ENCODE measurements at places on chromosomes 2 and 18.

- DNase-seq = no peak
Observed at GRCh38 chr2:96546797-96547196, 10.2 kb downstream of the ARID5A start.

GRCh38 chr2:119657466-119658145 is 21.4 kb upstream of the TMEM177 start:
- DNase-seq = no peak

GRCh38 chr2:120658042-120658769 is 77.5 kb upstream of the GLI2 start:
- no peak for DNase-seq

GRCh38 chr2:30159766-30160165 is 13.0 kb downstream of the YPEL5 start:
- DNase-seq = no peak

DNA sequence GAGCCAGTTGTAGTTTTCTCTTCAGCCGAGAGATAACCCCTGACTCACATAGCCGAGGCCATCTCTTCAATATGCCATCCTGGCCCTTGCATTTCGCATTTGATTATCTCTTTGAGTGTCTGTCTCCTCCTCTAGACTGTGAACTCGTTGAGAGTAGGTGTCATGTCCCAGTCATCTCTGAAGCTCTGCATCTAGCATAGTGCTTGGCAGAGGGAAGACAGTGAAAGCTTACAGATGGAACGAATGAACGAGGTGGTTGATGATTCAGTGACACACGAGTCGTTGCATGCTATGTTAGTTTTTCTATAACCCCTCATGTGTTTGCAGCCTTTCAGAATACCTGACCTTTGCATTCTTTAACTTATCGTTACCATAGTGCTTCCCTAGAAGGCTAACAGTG is 59.9 kb upstream of the CYRIA start:
- DNase-seq = no peak

GRCh38 chr2:197130318-197130717 is 180.3 kb downstream of the ANKRD44 start:
- DNase-seq = no peak

- no peak for DNase-seq
Observed at GRCh38 chr18:62368100-62368499, 43.0 kb downstream of the TNFRSF11A start.

DNA sequence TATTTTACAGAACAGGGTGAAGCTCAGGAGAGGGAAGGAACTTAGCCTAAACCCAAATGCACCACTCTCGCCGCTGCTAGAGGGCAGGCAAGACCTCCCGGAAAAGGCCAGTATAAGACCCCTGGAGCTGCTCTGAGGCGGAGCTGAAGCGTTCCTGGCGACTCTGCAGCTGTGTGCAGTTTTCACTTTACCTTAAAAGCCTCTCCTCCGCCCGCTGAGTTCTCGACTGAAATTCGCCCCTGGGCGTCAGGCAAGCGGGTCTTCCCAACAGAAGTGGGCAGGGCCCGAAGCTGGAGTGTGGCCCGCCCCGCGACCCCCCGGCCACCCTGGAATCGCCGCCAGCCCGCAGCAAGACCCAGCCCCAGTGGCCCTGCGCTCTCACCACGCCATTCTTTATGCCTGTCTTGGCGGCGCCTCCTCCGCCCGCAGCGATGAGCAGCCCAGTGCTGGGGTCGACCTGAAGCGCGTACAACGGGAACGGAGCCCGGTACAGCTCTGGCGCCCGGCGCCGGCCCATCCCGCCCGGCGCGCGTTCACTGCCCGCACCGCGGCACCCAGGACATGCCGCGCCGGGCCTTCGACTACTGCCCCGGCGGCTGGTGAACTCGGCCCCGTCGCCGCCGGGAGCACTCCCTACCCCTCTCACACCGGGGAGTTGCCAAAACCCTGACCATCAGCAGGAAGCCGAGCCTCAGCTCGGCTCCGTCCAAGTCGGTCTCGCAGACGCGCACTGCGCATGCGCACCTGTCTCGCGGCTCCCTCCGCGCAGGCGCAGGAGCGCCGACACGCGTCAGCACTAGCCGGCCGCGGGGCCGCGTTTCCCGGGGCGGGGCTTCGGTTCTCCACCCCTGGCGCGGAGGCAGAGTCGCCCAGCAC is at the start of gene PREB:
PREB (minus strand) TSS at position 732 of the 876 bp plus-strand sequence; CDS start at position 517, 215 bp downstream.
- DNase-seq = peak; percentile 97

DNA sequence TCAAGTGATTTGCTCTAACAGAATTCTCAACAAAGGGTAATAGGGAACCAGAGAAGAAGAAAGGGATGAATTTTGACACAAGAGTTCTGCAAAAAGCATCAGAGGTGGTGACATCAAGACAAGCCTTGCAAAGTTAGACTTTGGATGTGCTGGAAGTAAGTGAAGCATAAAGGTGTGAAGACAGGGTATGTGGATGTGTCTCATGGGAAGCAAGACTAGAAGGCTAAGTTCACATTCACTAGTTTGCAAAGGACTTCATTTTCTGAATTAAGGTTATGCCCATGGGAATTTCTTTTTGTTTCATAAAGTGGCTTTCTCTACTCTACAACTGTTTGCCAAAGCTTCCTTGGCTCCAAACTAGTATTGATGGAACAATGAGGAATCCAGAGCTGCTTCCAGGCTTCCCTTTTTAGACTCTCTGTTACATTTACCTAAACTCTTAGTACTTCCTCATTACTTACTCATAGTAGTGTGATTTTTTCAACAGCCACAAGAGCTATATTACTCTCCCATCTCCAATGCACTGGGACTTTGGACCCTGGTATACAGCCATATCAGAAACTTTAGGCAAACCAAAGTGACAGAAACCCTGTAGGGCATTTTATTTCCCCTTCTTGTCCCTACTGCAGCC is 21.1 kb upstream of the IHH start:
- no peak for DNase-seq

DNA sequence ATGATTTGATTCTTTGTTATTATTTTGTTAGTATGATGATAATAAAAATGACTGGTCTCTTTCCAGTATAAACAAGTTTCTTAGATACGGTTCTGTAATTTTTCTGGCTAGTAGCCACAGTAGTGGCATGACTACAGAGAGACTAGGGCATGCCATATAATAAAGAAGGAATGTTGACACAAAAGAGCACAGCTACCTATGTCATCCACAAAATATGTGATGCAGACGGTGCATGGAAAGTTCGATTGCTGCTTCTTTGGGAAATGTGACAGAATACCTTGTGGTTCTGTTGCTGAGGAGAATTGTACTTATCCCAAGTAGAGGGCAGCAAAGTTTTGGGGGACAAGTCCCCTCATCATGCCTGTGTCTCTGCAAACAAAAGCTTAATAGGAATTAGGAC is 26.1 kb upstream of the SETBP1 start:
- no peak for DNase-seq

GRCh38 chr2:46079985-46080560 is 217.1 kb upstream of the EPAS1 start:
- no peak for DNase-seq

DNA sequence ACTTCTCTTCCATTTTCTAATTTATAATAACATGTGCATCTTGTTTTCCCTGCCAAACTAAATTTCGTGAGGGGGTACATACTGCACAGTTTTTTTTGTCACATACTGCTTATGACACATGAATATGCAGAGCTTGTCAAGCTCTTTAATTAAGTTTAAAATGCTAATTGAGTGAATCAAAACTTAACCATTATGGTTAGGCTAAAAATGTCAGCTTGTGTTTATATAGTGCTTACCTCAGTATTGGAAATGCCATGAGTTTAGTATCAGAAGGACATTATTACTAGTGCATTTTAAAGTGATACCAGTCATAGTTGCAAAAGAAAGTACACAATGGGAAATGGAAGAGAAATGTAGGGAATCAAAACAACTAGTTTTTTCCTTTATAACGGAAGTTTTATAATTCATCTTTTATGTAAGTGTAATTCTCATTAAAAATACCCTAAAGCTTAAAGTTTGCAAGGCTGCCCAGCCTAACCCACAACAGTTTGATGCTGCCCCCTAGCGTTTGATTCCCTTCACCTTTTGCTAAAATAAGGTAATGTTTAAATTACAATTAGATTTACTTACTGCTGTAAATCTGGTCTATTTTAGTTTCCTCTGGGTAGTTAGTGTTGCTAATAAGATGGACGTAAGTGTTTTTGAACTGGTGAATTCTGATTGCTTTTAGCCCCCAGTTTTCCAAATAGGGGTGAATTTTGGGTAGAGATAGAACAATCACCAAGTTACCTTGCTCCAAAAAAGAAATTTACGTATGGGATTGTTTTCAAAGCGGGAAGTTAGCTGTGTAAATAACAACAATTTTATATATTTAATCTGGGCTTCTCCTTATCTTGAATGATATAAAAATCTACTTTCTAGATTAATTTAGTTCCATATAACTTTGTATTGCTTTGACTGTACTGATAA is 3.2 kb downstream of the SLC39A10 start:
- peak; percentile 71 for DNase-seq

DNA sequence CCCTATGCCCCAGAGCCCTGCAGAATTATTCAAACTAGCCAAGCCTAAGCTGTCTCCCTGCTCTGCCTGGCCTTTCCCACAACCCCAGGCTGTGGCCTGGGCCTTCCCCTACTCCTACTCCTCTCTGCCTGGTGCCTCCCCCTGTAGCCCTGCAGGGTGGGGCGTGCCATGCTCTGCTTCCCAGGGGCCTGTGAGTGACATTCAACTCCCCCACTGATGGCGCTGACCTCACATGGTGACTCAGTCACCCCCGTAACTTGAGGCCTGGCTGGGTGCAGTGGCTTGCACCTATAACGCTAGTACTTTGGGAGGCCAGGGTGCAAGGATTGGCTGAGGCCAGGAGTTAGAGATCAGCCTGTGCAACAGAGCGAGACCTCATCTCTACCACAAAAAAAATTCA is 60.6 kb downstream of the KIF1A start:
- no peak for DNase-seq

- DNase-seq = peak; percentile 56
Observed at GRCh38 chr2:58428096-58429013, 187.2 kb upstream of the FANCL start.

DNA sequence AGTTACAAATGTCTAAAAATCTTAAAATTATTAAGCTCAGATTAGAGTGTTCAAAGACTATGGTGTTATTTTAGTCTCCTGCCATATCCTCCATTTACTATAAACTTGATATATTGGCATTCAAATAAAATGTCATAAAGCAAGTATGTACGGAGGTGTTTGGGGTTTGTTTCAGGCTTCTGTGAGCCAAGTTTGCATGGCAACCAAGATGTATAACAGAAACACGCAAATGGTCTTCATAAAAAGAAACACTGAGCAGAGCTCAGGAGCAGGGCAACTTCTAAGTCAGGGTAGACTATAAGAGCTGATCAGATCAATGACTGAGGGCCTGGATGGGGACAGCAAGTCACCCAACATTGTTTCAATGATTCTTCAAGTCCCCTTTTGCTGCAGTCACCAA is 20.5 kb upstream of the OSR1 start:
- DNase-seq = no peak

- no peak for DNase-seq
Observed at GRCh38 chr18:47331026-47331425, 79.6 kb upstream of the SKOR2 start.

DNA sequence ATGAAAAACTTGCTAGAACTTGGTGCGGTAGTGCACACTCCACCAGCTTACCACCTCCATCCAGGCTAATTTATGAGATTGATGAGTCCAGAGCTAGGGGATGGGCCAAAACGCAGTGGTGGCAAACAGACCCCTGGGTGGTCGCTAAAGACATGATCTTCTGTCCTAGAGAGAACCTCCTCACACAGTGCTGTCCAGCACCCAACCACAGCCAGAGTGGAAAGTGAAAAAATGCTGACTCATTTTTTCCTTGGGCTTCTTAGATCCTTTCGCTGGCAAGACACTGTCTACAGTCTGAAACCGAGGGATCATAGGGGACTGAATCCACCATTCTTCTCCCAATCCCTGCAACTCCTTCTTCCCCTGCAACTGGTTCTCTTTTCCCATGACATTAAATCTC is 4.1 kb downstream of the ANTXR1 start:
- no peak for DNase-seq

GRCh38 chr18:2878656-2879330 is 32.0 kb downstream of the EMILIN2 start:
- DNase-seq = no peak

DNA sequence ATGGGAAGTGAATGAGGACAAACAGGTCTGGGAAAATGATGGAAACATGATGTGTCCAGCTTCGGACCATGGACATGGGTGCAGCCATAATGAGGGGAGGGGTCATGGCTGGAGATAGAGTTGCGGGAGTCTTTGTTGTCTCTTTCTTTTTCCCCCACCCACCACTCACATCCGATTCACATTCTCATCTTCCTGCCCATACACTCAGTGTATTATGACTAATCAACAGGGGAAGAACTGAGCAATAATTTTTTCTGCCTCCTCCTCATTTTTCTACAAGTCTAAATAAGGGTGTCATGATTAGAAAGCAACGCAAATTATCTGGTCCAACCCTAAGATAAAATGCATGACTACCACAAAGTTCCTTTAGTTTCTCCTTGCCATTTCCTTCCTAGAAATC is 5.7 kb upstream of the SERPINB2 start:
- DNase-seq = no peak

DNA sequence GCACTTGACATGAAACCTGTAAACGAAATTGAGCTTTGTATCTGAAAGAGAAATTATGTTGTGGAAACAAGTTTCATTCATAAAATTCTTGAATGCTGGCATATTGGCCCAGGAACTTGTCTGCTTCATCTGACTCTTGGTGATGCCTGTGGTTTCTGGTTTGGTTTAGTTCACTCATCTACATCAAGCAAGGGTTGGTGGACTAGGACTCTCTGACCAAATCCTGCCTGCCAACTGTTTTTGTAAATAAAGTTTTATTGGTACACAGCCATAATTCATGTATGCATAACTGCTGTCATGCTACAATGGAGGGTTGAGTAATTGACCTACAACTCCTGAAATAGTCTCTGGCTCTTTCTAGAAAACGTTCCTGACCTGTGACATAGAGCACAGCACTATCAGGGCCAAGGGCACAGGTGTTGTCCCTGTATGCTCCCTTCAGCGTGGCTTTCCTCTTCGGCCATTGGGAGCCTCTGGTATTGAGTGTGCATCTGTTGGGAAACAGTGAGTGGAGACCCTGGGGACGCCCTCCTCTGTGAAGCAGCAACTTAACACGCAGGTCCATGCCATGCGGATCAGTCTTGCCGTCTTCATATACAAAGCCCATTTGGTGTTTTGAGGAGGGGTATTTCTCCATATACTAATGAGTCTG is 226.3 kb downstream of the SH3RF3 start:
- DNase-seq = no peak

DNA sequence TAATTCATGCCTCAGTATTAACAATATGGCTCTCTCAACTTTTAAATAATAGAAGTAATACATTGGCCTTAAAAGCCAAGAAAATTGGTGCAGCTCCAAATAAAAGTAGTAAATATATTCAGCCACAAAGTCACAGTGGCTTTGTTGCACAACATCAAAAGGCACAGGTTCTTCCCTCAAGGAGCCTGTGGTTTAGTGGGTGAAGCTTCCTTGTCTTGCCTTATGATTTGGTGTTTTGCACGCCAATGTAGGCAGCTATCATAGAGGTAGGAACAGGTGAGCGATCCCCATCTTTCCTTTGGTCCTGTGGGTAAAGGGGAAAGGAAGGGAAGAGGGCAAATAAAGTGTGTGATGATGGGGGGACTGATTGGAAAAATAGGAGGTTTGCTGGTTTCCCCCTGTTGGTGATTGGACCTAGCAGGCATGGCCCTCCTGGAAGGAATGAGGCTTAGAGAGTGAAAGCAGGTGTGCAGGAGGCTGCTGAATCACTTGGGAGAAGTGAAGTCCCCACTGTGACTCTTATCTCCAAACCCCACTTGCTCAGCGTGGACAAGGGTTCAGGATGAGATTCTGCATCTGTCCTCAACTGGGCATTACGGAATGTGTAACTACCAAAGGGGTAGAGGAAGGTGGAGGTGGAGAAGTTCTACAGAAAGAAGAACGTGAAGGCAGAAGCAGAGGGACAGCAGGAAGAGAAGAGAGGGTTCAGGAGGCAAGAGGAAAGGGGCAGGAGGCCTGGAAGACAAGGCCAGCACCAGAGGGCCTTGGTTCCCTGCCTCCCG is 20.1 kb upstream of the TNP1 start:
- no peak for DNase-seq

All from NCI-H2081 (cell line).